ENCODE measurements at places on chromosomes 5 and 9. TPM values are rescaled to one million over a fixed set of nuclear protein-coding genes. Genes with fewer than 3 reads are reported as not detected.

Gene WNT8A
- not detected for total RNA-seq

Gene LRRC19
- not detected for total RNA-seq

Gene PPP3R2
- not detected for total RNA-seq

Gene PRRC1
- 72.7 TPM for total RNA-seq
